ENCODE measurements at places on chromosomes 11 and 22.

DNA sequence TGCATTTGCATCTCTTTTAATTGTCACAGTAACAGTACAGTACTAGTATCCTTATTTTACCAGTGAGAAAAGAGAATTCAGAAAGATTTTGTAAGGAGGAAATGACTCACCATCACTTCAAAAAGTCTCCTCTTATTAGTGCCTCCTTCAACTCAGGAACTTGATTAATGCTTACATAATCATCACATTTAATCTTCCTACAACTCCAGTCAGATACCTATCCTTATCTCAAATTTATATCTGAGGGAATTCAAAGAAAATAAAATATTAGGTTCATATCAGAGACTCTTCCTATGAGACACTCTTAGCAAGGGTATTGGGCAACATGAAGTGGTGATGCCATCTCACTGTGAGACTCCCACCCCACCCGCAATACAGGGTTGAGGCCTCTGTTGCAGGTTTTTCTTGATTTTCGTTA lies 26.1 kb upstream of the CTSC start:
- DNase-seq, result no peak

DNA sequence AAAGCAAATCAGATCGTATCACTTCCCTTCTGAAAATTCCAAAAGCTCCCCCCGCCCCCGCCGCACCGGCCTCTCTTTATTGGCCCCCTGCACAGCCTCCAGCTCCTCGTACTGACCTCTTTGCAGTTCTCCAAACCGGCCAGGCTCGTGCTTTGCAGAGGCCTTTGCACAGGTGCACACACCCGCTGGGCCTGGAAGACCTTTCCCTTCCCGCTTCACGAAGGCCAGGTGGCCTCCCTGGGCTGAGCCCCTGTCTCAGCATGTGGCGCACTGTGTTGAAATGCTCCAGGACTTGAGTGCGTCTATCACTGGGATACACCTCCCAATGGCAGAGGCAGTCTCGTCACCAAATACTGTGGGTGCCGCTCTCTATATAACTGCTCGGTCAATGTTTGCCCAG lies 13.2 kb upstream of the ADA2 start:
- DNase-seq, result no peak

DNA sequence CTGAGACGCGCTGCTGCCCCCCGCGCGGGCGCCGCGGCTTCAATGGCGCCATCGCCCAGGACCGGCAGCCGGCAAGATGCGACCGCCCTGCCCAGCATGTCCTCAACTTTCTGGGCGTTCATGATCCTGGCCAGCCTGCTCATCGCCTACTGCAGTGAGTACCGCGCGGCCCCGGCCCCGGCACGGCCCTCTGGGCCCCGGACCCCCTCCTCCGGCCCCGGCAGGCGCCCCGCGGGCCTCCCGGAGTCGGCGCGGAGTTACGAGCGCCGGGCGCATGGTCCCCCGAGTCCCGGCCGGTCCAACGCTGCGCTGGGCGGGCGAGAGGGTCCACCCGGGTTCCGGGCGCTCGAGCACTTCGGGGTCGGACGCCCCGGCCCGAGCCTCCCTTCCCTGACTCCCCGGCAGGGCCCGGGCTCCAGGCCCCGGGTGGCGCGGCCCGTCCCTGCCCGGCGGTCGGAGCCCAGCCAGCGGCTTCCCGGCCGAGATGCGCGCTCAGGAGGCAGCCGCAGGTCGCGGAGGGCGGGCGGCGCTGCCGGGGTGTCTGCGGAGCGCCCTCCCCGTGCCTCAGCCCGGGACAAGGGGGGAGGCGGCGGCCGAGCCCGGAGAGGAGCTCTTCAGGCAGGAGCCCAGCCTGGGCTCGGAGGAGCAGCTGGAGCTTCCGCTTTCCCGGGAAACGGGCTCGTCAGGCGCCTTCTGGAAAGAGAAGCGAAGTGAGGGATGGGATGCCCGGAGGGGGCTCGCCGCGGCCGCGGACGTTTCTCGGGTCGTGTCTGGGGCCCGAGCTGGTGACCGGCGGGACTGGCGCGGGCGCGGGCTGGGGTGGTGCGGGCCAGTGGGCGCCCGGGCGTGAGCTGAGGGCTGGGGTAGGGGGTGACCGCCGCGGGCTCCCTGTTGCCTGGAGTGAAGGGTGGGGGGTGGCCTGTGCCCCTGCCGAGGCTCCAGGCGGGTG lies 1337.8 kb downstream of the BRD1 start:
- no peak for DNase-seq

- no peak for DNase-seq
Measured at GRCh38 chr22:20742764-20743163, 31.1 kb upstream of the SERPIND1 start.

- DNase-seq, result no peak
Measured at GRCh38 chr22:38120359-38121110, 10.1 kb upstream of the BAIAP2L2 start.

DNA sequence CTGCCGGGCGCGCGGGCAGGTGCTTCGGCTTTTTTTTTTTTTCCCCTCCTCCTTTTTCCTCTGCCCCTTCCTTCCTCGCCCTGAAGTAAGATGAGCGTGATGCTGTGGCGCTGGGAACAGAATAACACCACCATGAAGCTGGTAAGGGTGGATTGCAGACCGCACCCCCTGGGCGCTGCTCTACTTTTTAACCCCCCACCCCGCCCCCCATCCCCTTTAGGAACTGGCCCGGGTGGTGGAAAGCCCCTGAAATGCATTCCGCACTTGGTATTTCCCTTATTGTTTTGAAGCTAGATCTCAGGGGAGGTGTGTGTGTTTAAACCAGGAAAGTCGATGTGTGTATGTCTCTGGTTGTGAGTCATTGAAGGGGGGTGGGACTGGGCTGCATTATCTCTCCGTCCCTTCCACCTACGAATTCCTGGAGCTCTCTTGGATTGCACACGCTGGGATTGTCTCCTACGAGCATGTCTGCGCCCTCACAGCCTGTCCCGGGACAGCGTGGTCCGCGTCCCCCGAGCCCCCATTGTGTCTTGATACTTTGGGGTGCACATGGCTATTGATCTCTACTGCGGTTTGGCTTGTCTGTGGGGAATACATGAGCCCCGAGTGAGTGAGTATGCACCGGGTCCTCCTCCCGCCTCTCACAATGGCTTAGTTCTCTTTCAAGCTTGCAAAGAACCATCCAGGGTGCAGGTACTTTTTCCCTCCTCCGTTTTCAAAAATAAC lies 64.9 kb downstream of the NAV2 start:
- no peak for DNase-seq

- DNase-seq, result no peak
Measured at GRCh38 chr11:102317768-102318103, 452 bp downstream of the BIRC3 start.

GRCh38 chr11:67463186-67463585 lies 5.9 kb downstream of the TMEM134 start:
- DNase-seq, result no peak

DNA sequence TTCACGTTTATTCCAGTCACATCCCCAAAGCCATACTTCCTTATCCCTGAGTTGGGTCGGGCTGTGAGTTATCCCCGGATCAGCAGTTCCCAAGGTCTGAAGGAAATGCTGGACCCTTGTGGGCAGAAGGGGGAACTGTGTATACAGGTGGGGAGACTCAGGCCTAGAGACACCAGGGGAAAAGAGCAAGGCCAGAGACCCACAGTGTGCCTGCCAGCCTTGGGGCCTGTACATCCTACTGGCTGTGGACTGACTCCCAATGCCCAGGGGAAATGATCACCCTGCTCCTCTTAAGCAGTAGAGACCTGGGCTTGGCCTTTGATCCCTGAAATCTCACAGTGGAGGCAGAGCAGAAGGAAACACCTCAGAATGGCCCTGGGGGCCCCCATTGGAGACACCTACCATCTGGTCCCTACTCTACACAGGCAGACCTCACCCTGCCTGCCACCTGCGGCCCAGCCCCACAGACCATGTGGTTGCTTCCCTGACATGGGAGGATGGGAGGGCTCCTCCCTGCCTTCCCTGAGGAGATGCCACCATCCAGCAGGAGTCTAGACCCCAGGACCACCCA lies 1.3 kb downstream of the SELENOM start:
- DNase-seq, result no peak

- peak; percentile 70 for DNase-seq
Measured at GRCh38 chr11:13216019-13216710, 61.4 kb upstream of the BMAL1 start.

- no peak for DNase-seq
Measured at GRCh38 chr11:72719144-72719543, 33.1 kb downstream of the ARAP1 start.

DNA sequence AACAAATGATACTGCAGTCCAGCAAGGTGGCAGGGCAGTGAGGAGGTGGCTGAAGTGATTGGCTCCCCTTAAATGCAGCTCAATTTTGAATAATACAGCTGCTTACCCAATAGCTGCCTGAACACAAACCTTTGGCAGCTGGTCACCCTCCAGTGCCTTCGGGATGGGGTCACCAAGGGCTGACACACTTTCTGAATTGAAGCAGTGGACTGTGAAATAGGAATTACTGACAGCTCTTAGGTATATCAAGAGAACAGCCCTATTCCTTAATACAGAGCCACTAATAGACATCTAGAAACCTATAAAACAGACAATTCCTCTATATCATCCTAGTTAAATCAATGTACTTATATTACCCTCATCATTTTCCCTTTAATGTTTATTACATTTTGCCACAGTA lies 474.2 kb upstream of the KIRREL3 start:
- no peak for DNase-seq
